ENCODE measurements at places on chromosomes 13 and 19. TPM values are rescaled to one million over a fixed set of nuclear protein-coding genes. Genes with fewer than 3 reads are reported as not detected.

DNA sequence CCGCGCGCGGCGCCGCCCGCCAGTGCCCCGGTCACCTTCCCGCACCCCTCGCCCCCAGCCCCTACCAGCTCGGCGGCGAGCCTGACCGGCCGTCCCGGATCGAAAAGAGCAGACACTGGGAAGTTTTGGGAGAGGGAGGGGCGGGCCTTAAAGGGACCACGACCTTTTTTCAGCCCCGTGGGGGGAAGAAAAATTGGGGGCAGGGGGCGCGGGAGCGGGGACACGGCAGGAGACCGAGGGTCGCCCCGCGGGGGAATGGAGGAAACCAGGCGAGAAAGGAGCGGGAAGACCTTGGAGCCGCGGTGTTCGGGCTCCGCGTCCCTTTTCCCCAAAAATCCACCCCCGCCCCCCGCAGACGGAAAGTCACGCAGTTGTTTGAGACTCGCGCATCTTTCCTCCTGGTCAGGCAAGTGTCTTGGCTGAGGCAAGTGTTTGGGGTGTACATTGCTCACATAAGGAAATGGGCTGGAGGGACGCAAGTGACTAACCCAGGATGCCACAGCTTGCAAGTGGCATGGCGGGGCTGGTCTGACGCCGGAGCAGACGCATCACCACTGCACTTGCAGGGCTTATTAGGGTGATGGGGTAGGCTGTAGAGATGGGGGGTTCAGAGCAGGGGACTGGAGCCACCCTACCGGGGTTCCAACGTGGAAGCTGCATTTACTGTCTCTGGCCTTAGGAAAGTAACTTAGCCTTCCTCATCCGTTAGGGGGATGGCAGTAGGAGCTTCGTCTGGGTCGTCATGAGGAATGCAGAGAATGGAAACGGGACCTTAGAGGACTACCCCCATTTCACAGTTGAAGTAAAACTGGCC lies 2.7 kb upstream of the HNRNPL start:
- DNase-seq = peak; percentile 86

DNA sequence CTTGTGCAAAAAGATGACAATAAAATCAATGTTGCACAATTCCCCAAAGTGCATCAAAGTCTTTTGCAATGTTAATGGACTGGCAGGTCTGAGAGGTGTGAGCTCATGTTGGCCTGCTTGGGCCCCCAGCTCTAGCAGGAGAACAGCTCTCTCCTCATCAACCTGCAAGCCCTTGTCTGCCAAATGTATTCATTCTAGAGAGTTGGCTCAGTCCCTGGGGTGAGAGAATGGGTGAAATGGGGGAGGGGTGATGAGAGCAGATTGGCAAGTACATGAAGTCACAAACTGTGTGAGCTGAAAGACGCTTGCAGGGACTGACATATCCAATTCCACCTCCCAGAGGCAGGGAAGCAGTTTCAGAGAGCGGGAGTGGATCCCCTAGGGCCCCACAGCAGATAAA lies 465.1 kb upstream of the ZNF507 start:
- no peak for DNase-seq

GRCh38 chr19:31503211-31503610 lies 154.0 kb upstream of the TSHZ3 start:
- no peak for DNase-seq

IZUMO2 gene
- not detected for total RNA-seq

DNA sequence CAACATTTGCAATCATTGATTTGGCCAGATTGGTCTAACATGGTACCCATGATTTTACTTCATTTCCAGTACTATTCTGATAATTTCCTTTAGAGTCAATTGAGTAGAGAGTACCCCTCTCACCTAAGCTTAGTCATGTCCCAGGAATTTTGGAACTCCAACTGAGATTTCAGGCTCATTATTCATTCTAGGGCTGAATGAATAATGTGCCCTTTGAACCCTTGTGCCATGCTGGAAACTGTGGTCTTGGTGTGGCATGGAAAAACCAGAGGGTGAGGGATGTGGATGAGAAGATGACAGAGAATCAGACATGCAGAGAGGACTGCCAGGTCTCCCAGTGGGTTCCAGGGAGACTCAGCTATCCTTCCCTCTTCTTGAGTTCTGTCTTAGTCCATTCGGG lies 30.2 kb downstream of the ITM2B start:
- DNase-seq = no peak

FKRP gene
- 25.2 TPM for total RNA-seq

SLITRK1 gene
- total RNA-seq = 6.2 TPM

- no peak for DNase-seq
Measured at GRCh38 chr13:66139250-66139649, 1090.9 kb downstream of the PCDH9 start.

- DNase-seq = no peak
Measured at GRCh38 chr13:39306639-39307589, 268.7 kb downstream of the NHLRC3 start.

DNA sequence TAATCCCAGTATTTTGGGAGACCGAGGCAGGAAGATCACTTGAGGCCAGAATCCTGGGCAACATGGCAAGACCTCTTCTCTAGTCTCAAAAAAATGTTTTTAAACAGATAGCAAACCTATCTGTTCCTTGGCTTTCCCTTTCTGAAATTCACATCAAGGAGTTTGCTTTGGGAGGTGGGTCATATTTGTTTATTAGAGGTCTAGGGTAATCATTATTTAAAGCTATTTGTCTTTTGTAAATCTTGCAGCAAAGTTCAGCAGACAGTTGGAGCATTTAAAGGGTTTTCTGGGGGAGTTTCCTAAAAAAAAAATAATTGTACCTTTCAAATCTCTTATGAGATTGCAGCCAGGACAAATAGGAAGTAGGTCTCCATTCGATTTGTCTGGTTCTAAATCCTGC lies 17.5 kb downstream of the PPP5C start:
- no peak for DNase-seq

GRCh38 chr13:97140611-97141010 lies 81.5 kb upstream of the MBNL2 start:
- no peak for DNase-seq

- peak; percentile 89 for DNase-seq
Measured at GRCh38 chr19:10817291-10818038, 18.5 kb downstream of the TMED1 start.

DNA sequence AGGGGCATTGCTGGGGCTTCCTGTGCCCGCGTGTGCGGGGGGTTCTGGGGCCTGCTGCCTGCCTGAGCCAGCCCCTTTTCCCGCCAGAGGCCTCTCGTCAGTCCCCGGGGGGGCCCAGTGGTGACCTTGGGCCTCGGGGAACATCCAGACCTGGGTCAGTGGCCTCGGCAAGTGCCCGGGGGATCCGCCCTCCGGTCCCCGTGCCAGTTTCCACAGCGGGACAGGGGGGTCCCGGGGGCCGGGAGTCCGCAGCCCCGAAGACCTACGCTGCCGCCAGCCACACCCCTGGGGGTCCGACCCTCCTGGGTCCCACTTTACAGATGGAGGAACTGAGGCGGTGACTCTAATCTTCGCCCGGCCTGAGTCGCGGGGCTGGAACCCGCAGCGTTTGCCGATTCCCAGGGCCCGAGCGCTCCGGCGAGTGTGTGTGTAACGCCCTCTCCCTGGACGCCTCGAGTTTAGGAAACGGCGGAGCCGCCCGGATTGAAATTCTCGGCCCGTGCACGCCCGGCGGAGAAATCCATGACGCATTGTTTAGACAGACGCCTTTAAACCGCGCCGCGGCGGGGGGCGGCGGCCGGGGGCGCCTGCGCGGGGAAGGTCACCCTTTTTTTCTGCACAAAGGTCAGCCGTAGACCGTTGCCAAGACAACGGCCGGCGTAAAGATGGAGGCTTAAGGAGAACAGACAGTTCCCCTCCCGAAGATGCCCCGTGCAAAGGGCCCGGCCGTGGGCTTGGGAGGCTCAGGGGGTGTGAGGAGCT lies 39.3 kb downstream of the EFNA2 start:
- peak; percentile 77 for DNase-seq
